Right ventricle myocardium superior (tissue), 1 donor: ENCODE measurements at places on chromosomes 11 and 22. TPM values are rescaled to one million over a fixed set of nuclear protein-coding genes. Genes with fewer than 3 reads are reported as not detected.

OR5B21 gene
- not detected for total RNA-seq

LGALS12 gene
- 1.2 TPM for total RNA-seq

DNA sequence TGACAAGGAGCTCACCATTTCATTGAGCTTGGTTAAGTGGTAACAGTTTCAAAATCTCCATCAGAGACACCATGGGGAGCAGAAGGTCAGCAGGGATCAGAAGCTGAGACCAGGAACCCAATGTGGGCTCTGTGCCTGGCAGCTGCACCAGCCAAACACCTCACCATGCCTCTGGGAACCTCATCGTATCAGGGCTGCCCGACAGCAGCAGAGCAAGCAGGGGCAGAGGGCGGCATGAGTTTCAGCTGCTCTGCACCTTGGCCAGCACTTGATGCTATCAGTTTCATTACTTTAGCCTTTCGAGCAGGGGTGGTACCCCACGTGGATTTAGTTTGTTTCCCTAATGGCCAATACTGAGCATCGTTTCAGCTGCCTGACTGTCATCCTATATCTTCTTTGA, 77.8 kb downstream of the DGCR2 start:
- no peak for DNase-seq

- no peak for DNase-seq
These were observed 1152.4 kb downstream of the LRRC4C start for GRCh38 chr11:40306938-40307548.

DNA sequence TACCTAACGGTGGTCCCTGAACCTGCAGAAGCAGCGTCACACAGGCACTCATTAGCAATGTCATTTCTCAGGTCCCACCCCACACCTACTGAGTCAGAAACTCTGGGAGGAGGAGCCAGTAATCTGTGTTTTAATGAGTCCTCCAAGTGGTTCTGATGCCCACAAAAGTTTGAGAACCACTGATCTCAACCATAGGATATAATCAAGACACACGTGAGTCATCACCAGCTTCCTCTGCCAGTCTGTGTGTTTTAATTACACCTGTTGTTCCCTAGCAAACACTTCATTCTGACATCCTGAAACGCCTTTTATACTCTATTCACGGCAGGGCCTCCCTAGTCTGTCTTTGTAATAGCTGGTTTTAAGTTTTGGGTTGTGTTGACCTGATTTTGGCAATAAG, 5.8 kb downstream of the TECTA start:
- no peak for DNase-seq

DNA sequence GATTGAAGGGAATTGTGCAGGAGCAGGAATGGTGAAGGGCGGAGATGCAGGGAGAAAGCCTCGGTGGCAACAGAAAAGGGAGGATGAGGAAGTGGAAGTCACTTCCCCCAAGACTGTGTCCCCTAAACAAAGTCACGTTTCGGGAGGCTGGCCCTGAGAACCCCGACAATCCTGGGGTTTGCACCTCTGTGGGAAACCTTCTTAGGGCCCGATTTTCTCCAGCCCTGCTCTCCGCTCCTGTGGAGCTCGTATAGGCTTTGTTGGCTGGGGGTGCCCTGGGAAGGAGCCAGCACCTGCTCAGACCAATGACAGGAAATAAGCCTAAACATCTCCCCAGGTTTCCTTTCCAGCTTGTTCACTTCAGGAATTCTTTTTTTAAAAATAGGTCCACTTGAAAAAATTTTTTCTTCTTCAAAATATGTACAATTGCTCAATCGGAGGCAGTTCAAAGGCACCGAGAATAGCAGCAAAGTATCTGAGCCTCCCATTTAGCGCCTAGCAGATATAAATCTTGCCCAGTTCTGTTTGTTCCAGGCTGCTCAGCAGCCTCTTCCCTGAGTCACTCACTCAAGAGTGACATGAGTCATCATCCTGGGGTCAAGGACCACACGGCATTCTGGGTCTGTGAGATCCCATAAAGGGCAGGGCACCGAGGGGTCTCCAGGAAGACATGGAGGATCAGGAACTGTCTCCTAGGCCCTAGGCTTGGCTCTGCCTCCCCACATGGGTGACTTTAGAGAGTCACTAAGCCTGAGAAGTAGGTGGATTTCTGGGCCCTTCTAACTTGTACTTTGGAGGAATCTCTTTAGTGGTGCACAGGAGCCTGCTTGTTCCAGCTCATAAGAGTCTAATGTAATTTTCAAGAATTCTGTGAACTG, 34.0 kb downstream of the IRAG1 start:
- DNase-seq = no peak
